HAP-1 (cell line): ENCODE measurements at places on chromosomes 11 and 22.
A peak's percentile ranks its signal among the peaks of the same experiment; 100 is the strongest.

DNA sequence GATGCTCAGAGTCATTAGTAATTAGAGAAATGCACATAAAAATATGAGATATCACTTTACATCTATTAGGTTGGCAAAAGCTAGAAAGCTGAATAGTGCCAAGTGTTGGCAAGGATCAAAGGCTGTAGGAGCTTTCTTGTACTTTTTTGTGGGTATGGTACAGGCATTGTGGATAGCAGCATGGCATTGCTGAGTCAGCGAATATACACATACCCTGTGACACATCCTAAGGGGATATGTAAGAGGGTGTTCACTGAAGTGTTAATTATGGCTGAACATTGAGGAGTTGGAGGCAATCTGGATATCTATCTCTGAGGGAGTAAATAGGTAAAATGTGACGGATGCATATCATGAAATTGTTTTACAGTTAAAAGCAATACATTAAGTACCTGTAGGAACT lies 27.0 kb upstream of the IL18BP start:
- DNase-seq = no peak

DNA sequence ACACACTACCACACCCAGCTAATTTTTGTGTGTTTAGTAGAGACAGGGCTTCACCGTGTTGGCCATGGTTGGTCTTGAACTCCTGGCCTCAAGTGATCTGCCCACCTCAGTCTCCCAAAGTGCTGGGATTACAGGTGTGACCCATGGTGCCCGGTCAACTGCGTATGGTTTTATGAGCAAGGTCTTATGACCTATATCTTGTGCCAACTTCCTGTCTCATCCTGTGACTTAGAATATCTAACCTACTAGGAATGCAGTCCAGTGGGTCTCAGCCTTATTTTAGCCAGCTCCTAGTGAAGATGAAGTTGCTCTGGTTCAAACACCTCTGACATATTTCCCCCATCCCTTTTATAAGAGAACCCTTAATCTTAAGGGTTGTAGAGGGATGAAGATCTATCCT lies 66.1 kb upstream of the OR5AN1 start:
- DNase-seq = no peak

GRCh38 chr22:49577168-49578060 lies 250.3 kb downstream of the BRD1 start:
- no peak for DNase-seq

GRCh38 chr11:27600656-27601055 lies 94.1 kb upstream of the LIN7C start:
- no peak for DNase-seq

GRCh38 chr11:70139785-70140410 lies 61.8 kb downstream of the ANO1 start:
- no peak for DNase-seq

GRCh38 chr22:26690654-26691376 lies 33.4 kb downstream of the MIAT start:
- no peak for DNase-seq

DNA sequence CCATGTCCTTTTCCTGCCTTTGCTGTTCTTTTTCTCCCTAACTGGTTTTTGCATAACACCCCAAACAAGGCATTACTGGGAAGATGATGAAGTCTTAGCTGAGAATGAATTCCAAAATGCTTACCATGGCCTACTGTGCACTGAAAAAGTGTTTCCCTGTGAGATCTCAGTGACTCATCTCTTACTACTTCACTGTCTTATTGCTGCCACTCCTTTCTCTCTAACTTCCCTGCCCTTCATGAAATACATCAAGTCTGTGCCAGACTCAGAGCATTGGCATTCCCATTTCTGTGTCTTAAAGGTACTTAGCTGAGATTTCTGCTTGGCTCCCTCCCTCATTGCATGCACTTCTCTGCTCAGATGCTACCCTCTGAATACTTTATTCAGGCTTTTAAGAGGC lies 49.1 kb upstream of the MUC15 start:
- no peak for DNase-seq

DNA sequence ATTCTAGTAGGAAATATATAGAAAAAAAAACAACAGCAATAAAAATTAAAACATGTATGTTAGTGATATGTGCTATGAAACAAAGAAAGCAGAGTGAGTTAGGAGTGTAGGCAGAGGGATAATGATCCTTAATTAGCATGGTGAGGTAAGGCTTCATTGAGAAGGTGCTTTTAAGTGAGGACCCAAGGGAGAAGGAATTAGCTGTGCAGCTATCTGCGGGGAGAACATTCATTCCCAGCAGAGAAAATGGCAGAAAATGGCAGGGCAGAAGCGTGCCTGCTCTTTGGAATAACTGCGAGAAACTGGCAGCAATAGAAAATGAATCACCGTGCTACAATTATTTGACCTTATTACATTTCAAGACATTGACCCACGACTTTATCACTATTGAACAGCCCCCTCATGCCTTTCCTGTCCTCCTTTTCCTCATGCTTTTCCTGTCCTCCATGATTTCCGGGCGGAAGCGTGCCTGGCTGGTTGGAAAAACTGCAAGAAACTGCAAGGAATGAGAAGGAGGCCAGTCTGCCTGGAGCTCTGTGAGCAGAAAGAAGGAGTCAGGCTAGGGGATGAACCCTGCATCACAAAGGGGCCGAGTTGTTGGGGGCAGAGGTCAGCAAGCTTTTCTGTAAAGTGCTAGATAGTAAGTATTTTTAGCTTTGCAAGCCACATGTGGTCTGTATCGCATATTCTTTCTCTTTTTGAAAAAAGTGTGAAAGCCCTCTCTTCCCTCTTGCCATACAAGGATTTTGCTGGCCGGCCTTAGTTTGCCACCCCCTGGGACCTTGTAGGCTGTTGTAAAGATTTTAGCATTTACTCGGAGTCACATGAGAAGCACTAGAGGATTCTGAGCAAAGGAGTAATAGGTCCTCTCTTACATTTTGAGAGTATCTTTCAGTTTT lies 37.1 kb upstream of the SWAP70 start:
- DNase-seq = peak; percentile 51

DNA sequence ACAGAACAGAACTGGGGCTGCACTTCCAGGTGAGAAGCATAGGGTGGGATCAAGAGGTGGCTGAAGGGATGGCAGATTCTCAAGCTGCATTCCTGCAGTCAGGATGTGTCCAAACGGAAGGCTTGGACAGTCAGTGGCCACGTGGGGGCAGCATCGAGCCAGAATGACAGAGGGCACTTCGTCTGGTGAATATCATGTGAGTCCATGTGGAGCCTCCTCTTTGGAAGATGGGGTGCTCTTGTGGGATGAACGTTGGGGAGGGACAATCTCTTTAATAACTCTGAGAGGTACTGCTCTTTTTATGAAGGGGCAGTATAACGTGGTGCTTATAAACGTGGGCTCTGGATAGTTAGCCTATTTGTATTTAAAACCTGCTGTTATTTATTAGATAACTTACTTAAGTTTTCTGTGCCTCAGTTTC lies 154.9 kb upstream of the NAV2 start:
- DNase-seq = peak; percentile 89
